ENCODE measurements at places on chromosomes 11 and 22.

DNA sequence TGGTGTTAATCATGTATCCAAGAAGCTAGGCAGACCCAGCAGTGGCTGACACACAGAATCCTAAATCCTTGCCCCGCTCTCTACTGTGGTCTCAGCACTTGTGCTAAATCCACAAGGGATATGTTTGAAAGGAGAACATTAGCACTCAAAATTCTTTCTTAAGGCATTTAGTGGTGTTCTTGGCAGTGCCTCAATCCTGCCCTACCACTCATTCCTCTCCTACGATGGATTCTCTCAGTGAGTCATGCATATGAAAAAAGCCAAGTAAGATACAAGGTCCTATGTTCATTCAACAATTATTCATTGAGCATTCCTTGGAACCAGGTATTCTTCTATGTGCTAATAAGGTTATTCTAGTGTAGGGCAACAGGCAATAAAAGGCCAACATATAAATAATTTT lies 31.2 kb downstream of the RRP8 start:
- no peak for DNase-seq

- DNase-seq: no peak
Measured at GRCh38 chr22:49185312-49185969, 642.2 kb downstream of the BRD1 start.

- DNase-seq: no peak
Measured at GRCh38 chr11:30573951-30574350, 12.2 kb downstream of the MPPED2 start.

- DNase-seq: no peak
Measured at GRCh38 chr11:78764946-78765345, 190.3 kb upstream of the NARS2 start.

All from effector memory CD4-positive, alpha-beta T cell (primary cell).